ENCODE measurements at places on chromosomes 16 and 17.

DNA sequence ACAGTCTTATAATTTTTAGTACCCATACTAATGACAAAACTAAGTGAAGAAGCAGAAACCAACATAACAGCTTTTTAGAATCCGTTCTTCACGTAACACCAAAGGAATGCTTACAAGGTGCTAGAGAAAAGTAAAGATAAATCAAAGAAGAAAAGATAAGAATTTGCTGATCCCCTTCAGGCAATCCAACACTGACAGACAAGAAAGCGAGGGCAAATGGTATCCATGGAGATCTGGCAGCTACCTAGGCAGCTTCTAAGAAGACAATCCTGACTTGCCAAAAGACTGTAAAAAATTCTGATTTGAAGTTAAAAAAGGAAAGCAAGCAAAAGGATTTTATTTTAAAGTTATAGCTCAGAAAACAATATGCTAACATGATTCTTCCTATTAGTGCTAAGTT is 14.6 kb downstream of the BBS2 start:
- no peak for DNase-seq

GRCh38 chr17:12007466-12007865 is 10.2 kb upstream of the ZNF18 start:
- DNase-seq, result no peak

GRCh38 chr16:85416228-85417109 is 196.7 kb upstream of the GSE1 start:
- peak; percentile 77 for DNase-seq

GRCh38 chr16:9135797-9136196 is 44.4 kb downstream of the HAPSTR1 start:
- no peak for DNase-seq

GRCh38 chr16:10978871-10979446 is 34.6 kb downstream of the CLEC16A start:
- no peak for DNase-seq

GRCh38 chr16:10168258-10168657 is 14.0 kb downstream of the GRIN2A start:
- no peak for DNase-seq

GRCh38 chr16:75048530-75048929 is 49.7 kb downstream of the ZNRF1 start:
- DNase-seq, result no peak

DNA sequence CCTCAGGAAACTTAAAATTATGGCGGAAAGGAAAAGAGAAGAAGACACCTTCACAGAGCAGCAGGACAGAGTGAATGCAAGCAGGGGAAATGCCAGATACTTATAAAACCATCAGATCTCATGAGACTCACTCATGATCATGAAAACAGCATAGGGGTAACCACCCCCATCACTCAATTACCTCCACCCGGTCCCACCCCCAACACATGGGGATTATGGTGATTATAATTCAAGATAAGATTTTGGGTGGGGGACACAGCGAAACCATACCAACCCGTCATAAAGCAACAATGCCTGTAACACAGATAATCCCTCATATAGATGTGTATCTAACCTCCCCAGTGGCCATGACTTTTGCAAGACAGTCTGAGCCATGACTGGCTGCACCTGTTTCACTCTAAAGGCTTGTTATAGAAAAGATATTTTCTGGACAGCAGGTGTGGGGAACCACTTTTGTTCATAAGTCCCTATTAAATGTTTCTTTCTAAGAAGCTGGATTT is 7.0 kb upstream of the GSDMA start:
- DNase-seq, result no peak

- peak; percentile 56 for DNase-seq
These were observed 3.1 kb downstream of the CDC6 start for GRCh38 chr17:40290629-40291280.

DNA sequence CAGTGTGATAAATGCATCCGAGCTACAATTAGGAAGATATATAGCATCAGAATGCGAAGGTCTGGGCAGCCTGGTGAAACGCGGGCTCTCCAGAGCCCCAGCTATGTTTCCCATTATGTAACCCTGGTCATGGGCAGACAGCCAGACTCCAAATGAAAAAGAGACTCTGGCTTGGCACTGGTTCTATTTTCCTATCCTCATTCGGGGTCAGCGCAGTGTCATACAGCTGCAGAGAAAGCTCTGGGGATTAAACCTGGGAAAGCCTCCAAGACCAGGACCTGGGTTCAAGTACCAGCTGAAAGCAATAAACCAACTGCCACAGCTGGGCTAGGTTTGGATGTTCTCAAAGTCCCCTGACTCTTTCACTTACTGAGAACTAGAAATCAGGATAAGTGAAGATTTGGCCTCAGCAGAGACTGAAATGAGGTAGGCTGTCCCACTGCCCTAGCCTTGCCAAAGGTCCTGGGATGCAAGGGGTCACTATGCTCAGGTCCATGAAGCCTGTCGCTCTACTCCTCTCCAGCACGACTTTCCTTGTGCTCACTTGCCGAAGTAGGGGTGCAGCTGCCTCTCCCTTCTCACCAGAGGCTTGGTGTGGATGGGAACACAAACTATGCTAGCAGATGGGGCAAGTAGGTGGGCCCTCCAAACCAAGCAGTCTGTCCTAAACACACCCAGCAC is 123.8 kb downstream of the SMG6 start:
- no peak for DNase-seq

- no peak for DNase-seq
These were observed 16.1 kb upstream of the KIF19 start for GRCh38 chr17:74309902-74310301.

GRCh38 chr17:76433693-76434092 is 19.3 kb downstream of the UBE2O start:
- DNase-seq, result no peak

DNA sequence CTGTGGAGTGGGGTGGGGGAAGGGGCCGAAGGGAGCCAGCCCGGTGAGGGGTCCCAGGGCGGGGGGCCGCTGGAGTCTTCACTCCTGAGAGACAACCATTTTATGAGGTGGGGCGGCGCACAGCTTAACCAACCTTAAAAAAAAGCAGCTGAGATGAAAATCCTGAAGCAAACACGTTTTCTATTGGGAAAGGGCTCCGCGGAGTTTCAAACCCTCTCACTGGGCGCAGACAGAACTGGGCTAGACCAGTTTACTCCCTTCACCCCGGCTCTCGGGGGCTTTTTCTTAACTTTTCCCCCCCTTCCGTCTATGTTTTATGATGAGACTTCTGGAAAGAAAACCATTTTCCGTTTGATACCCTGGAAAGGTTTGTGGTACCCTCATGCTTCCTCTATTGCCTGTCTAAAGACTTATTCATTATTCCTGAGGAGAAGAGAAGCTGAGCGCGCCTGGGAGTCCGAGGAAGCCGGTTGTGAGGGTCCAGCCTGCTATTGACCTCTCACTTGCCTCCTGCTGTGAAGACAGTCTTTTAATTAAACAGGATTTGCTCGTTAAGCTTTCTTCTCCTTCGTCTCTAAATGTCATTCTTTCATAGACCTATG is 482 bp upstream of the SSH2 start:
- DNase-seq, result no peak

DNA sequence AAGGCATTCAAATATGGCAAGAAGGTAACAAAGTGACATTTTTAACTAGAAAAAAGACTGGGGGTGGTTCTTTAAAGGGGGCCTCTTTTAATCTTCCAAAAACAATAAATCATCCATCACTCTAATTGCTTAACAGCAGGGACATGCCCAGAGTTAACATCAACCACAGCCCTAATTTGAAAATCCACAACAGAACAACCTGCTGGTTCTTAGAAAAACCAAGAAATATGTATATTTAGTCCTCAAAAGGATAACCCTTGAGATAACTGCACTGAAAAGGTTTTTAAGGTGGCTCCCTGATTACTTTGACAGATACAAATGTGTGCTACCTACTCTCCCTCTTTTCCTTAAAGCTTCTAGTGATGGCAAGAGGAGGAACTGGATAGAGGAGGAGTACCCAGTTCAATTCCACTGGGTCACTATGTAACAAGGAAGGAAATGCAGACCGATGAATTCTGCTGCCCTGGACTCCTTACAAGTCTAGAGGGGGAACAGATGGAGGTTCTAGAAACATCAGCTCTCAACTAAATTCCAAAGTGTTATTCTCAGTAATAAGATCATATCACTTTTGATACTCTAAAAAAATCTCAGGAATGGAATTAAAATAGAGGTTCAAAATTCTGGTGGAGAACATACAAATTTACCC is 54.3 kb downstream of the N4BP1 start:
- no peak for DNase-seq

GRCh38 chr16:6913566-6913965 is 419.1 kb upstream of the RBFOX1 start:
- no peak for DNase-seq

- DNase-seq, result no peak
These were observed 9.7 kb upstream of the SNF8 start for GRCh38 chr17:48954300-48954755.

DNA sequence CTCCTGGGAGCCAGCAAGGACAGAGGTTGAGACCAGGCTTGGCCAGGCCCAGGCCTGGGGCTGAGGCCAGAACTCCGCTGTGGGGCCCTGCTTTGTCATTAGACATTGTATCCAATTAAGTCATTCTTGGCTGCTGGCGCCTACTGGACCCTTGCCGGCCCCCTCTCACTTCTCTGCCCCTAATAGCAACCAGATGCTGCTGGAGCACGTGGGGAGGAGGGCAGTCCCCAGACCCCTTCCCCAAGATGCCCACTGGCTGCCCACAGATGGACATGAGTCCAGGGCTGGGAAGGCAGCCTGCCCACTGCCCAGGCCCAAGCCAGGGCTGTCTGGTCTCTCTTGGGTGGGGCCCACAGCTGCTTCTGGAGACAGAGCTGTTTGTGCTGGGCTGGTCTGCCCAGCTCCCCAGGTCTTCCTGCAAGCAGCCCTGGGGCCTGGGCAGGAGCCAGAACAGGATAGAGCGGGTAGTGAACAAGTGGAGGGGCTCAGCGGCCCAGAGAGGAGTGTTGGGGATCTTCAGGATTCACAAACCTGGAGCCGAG is 7.8 kb downstream of the PLXDC1 start:
- DNase-seq, result no peak

GRCh38 chr16:7755347-7755882 is 422.8 kb downstream of the RBFOX1 start:
- no peak for DNase-seq

DNA sequence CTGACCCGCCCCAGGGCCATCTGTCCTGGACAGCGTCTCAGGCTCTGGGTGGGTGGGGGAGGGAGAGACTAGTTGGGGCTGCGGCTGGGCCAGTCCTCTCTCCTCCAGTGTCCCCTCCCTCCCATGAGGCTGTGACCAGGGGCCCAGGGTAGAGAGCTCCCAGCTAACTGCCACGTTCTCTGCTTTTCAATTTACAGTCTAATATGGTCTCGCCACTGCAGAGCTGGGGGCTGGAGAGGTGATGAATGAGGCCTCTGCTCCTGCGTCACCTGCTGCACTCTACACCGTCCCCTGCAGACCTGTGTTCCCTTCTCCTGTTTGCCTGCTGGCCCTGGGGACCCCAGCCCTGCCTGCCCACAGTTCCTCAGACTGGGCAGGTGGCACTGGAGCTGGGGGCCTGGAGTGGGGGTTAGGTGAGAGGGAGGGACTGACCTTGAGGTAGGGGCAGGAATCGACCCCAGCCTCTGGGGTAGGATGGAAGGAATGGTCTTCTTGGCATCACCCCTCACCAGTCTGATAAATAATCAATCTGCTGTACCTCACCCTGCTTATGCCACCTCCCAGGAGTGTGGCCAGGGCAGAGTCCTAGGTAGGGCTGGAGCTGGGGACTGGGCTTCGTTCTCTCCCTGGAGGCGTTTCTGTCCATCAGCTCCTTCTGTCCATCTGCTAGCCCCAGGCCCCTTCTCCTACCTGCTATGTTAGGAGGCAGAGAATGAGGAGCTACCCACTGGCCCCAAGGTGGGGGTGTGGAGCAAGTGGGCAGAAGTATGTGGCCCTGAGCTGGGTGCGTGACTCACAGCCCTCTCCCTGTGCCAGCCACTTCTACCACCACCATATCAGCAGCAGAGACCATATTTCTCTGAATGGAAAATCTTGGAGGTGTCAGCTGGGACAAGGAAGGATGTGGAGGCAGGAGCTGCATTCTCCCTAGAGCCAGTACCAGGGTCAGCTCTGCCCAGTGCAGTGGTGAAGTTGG is 12.9 kb downstream of the SEZ6 start:
- DNase-seq, result no peak

DNA sequence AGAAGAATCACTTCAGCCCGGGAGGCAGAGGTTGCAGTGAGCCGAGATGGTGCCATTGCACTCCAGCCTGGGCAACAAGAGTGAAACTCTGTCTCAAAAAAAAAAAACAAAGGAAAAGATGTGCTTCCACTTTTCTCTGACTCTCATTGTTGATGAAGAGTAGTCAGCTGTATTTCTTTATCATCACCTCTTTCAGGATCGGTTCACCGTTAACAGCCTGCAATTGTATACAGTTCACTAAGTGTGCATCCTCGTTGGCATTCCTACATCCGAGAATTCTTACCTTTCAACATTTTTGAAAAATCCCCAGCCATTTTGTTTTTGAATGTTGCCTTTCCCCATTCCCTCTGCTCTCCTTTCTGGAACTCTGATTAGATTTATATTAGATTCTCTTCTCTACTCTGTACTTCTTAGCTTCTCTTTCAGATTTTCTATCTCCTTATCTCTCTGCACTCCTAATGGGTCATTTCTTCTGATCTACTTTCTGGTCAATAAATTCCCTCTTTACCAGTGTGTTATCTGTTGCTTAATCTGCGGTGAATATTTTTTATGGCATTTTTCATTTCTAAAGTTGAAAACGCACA is 26.9 kb upstream of the ZC3H18 start:
- DNase-seq, result no peak

GRCh38 chr17:2197271-2197670 is 106.3 kb downstream of the SMG6 start:
- DNase-seq, result no peak

Data from stimulated activated CD4-positive, alpha-beta T cell treated with anti-CD3 and anti-CD28 coated beads, Interleukin-4, amount 100 ng/mL, for 24 hours (primary cell).